ENCODE measurements at places on chromosomes 7 and 10.

GRCh38 chr7:69450456-69450855 lies 147.8 kb upstream of the AUTS2 start:
- no peak for DNase-seq

- peak; percentile 46 for DNase-seq
Measured at GRCh38 chr10:132223156-132223590, 36.4 kb downstream of the DPYSL4 start.

- DNase-seq = no peak
Measured at GRCh38 chr10:60397792-60398191, 8.1 kb upstream of the ANK3 start.

GRCh38 chr7:42883950-42884349 lies 27.9 kb downstream of the C7orf25 start:
- DNase-seq = no peak

DNA sequence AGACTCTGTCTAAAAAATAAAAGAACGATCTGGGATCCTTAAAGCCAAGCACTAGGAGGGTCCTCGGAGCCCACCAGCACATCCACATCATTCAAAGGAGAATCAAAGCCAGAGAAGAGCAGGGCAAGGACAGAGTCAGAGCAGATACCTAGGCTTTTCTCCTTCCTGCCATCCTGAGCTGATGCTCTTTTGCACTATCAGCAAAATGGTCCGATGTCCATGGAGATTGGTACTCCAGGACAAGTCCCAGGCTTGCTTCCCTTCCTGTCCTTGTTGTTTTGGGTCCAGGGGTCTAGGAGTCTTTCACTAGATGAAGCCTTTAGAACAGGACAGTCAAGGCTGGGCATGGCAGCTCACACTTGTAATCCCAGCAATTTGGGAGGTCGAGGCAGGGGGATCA lies 58.0 kb upstream of the ELN start:
- no peak for DNase-seq

DNA sequence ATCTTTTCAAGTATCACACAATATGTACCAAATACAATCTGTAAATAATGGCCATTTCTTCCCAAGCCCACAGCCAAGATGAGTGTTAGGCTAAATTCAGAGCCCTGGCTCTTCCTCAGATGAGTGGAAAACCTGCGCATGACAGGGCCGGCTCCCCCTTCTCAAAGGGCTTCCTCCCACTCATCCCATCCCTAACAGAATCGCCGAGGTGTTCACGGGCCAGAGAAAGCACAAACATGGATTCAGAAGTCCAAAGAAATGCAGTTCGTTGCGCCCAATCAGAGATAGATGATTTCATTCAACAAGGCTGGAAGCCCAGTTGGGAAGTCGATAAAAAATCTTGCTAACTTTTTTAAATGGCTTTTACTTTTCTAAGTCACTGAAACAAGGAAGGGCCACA lies 121.8 kb downstream of the UBE2H start:
- DNase-seq = no peak

DNA sequence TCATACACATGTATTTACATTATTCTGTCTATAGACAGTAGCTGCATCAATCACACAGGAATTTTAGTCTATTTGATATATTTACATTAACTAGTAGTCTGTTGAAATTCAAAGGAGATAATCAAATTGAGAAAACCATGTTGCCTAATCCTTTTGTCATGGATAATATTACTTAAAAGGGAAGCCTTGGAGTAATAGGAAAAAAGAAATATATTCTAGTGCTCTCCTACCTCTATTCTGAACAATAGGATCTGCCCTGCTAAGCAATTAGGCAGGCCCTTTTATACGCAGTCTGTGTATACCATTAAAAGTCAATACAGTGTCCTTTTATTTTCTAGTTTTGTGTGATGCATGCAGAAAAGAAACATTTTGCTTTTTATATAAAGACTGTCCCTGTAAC lies 24.5 kb downstream of the UMAD1 start:
- no peak for DNase-seq

All from naive thymus-derived CD8-positive, alpha-beta T cell (primary cell).